Kidney epithelial cell (primary cell): ENCODE measurements at places on chromosomes 6 and 20. TPM values are rescaled to one million over a fixed set of nuclear protein-coding genes. Genes with fewer than 3 reads are reported as not detected.

Gene GHRH
- not detected in 2 replicates for total RNA-seq

Gene DTNBP1
- total RNA-seq, result 11.0 and 18.2 TPM in 2 replicates

Gene SLC17A1
- not detected in 2 replicates for total RNA-seq

Gene SOX12
- 10.2 and 13.1 TPM in 2 replicates for total RNA-seq

Gene RAB32
- total RNA-seq, result 131 and 146 TPM in 2 replicates

Gene AAR2
- 30.1 and 32.9 TPM in 2 replicates for total RNA-seq

Gene MBOAT1
- total RNA-seq, result 7.1 and 12.0 TPM in 2 replicates

Gene HLA-DRB5
- total RNA-seq, result 0.21 TPM in 1 of 2 replicates, not detected in the other

Gene AKAP12
- 526 and 581 TPM in 2 replicates for total RNA-seq

Gene CLDN20
- total RNA-seq, result not detected in 2 replicates

Gene MEP1A
- not detected in 2 replicates for total RNA-seq

Gene SALL4
- 4.4 and 5.3 TPM in 2 replicates for total RNA-seq

Gene LAMP5
- total RNA-seq, result 1.7 and 1.9 TPM in 2 replicates

Gene PCK1
- under 0.01 TPM in 1 of 2 replicates, not detected in the other for total RNA-seq

Gene STK4
- 20.1 and 27.1 TPM in 2 replicates for total RNA-seq

Gene CPNE1
- 109 and 158 TPM in 2 replicates for total RNA-seq

Gene CAGE1
- not detected in 2 replicates for total RNA-seq

Gene SLC35D3
- not detected in 2 replicates for total RNA-seq

Gene ITPR3
- 147 and 176 TPM in 2 replicates for total RNA-seq

Gene DYNLT2
- 1.3 and 1.4 TPM in 2 replicates for total RNA-seq

Gene CST1
- not detected in 2 replicates for total RNA-seq

Gene DDO
- total RNA-seq, result 0.07 and 0.29 TPM in 2 replicates

Gene RAB44
- 0.07 TPM in 1 of 2 replicates, not detected in the other for total RNA-seq

Gene NFKBIE
- 46.3 and 61.5 TPM in 2 replicates for total RNA-seq

Gene RCAN2
- 5.6 and 6.2 TPM in 2 replicates for total RNA-seq

Gene KPNA5
- total RNA-seq, result 9.3 and 13.6 TPM in 2 replicates

Gene CRNKL1
- 18.3 and 22.4 TPM in 2 replicates for total RNA-seq

Gene LAMA5
- total RNA-seq, result 359 and 455 TPM in 2 replicates

Gene RHAG
- total RNA-seq, result not detected in 2 replicates
